Hindlimb muscle (tissue), 1 donor: ENCODE measurements at places on chromosomes 5 and 9.

DNA sequence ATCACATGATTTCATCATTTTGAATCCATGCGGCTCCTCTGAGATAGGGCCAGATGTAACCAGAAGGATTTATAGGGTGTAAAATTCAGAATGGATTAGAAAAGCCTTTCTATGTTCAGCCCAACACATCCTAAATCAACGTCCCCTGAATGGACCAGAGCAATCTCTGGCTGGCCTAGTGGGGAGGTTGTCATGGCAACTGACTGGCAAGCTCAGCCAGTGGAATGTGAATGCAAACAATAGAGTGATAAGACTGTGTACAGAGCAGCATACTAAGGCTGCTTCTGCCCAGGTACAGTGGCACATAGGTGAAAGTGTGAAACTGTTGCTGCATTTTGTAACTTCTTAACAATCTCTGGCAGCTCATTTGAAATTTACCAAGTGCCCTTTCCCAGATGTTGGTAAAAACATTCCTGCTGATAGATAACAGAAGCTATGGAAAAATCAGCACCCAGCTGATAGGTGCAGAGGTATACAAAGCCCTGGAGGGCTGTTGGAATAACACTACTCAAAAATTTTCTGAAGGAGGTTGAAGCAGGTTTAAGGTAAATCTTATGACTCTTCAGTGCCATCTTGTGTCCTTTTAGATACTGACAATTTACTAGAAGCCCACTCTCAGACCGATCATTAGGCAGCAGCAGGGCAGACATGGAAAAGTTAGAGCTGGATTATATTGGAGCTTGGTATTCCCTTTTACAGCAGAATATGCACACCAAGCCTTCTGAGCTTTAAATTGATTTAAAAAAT lies 267.2 kb downstream of the RAB3C start:
- DNase-seq = peak; percentile 37

- no peak for DNase-seq
These were observed 85.6 kb downstream of the ROR2 start for GRCh38 chr9:91864380-91864779.

DNA sequence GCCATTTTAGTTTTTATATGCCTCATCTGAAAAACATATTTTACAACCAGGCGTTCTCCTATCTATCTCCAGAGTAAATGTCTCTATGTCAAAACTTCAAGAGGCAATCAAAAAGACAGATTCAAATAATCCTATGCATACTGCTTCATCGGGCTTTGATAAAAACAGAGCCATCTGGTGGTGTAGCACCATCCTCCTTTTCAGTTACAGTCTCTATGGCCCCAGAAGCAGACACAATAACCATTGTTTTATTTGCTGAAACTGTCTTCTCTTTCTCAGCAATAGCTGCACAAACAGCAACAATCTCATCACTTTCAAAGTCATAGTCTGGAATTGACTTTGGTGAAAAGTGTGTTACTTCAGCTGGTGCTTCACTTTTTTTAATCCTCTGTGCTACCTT lies 36.3 kb downstream of the PTGER4 start:
- DNase-seq = no peak

- no peak for DNase-seq
These were observed 53.7 kb downstream of the MARCHF3 start for GRCh38 chr5:126976520-126977172.

- no peak for DNase-seq
These were observed 21.0 kb downstream of the RMI1 start for GRCh38 chr9:84001621-84002020.

- no peak for DNase-seq
These were observed 11.2 kb upstream of the MRNIP start for GRCh38 chr5:179869641-179870402.

GRCh38 chr5:134093351-134093750 lies 21.1 kb upstream of the TCF7 start:
- no peak for DNase-seq

DNA sequence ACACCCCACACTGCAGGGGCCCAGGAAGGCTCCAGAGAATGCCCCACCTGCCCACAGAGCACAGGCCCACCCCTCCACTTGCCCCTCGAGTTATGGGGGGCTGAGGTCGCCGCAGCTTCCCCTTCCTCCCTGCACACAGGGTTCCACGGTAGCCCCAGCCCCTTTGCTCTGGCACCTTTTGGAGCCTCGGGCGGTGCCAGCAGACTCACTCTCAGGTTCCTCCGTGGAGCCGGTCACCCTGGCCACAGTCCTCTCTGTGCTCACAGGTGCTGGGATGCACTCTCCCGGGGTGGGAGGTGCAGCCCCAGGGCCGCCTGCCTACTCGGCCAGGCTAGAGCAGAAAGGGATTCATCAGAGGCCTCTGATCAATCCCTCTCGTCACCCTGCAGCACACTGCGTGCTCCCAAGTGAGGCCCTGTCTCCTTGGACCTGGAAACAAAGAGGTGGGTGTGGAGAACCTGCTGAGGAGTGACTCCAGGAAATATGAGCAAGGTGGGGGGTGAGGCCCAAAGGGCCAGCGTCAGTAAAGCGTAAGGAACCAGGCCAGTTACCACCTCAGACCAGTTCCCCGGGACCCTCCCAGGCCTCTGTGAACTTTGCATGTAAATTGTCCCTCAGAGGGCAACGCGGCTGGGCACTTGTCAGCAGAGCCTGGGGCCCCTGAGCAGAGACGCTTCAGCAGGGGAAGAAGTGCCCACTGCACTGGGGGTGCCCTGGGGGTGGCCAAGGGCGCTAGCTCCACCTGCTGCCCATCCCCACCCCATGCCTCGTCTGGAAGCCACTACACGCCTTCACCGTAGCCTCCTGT lies 167.8 kb downstream of the OLFM1 start:
- DNase-seq = no peak

- no peak for DNase-seq
These were observed 276.8 kb downstream of the ADAMTS6 start for GRCh38 chr5:65204966-65205365.

- peak; percentile 39 for DNase-seq
These were observed 164.5 kb upstream of the PHYKPL start for GRCh38 chr5:178396796-178397720.

DNA sequence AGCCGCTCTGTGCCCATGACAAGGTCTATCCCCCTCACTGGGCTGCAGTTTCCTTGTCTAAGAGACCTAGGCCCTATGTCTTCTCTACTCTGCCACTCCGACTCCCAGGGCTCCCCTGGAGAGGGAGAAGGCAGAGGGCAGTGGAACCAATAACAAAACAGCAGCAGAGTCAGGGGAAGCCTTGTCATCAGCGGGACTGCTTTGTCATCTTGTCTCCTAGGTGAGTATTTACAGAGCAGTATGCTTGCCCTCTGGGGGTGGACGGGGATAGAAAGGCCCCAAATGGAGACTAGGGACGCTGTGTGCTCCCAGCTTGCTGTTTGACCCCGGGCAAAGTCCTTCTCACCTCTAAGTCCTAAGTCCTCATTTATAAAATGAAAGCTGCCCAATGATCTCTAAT lies 318.5 kb downstream of the CDK5RAP2 start:
- DNase-seq = no peak

DNA sequence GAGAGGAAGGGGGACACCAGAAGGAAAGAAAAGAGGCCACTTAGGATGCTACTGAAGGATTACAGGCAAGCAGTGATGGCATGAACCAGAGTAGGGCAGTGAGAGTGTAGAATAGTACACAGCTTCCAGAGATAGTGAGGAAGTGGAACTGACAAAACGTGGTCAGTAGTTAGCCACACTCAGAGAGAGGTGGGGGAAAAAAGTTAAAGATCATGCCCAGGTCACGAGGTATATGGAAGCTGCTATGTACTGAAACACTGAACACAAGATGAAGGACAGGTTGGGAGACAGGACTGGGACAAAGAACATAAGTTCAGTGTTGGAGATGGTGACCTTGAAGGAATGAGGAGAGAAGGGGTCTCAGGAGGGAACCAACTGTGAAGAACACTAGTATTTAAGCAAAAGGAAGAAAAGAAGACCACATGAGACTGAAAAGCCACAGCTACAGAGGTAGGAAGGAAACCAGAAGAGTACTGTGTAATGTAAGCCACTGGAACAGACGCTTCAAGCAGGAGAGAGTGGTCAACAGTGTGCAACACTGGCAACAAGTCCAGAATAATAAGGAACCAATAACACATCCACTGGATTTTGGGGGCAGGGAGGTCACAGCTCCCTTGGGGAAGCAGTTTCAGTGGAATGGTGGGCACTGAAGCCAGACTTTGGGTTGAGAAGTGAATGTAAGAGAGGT lies 45.5 kb downstream of the ELL2 start:
- no peak for DNase-seq

- DNase-seq = no peak
These were observed 25.0 kb downstream of the LPAR1 start for GRCh38 chr9:111013250-111013649.

DNA sequence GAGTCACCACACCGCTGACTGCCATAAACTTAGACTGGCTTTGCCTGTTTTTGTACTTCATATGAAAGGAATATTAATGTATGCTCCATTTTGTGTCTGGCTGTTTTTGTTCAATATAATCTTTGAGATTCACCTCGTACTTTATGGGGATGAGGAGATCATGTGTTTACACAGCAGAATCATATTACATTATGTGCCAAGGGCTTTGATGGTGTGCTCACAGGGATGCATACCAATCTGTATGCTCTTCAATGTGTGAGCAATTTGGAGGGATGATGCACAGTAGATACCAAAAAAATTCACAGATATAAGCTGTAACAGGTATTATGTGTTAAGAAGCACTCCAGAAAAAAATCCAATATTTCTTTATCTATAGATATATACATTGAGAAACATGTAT lies 113.7 kb downstream of the GABRB2 start:
- DNase-seq = no peak

- no peak for DNase-seq
These were observed 33.3 kb downstream of the EXOC3 start for GRCh38 chr5:476102-476813.

GRCh38 chr5:96067251-96067650 lies 105.6 kb upstream of the ELL2 start:
- no peak for DNase-seq

DNA sequence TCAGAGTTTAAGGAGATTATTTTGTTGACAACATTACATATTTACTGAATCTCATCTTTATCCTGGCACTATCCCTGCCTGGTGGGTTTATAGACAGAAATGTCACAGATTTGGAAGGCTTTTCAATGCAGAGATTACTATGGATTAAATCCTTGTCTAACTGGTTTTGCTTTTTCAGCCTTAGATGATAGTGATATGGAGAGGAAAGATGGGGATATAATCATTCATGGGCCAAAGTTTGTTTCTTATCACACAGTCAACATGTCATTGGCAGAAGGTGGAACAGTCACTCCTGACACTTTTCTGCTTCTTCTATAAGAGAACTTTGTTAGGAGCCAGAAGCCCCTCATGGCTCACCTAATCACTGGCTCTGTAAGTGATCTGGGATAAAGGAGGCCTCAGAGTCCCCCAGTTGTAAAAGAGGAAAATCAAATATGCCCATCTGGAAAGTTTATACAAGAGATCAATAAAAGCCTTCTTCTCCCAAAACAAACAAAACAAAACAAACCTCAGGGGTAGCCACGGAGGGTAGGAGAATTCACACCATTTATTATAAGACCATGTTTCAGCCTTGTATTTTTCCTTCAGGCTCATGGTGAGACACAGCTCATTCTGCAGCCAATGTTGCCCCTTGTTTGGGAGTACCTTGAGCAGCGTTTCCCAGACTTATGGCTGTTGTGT lies 101.2 kb downstream of the PCSK1 start:
- DNase-seq = no peak

DNA sequence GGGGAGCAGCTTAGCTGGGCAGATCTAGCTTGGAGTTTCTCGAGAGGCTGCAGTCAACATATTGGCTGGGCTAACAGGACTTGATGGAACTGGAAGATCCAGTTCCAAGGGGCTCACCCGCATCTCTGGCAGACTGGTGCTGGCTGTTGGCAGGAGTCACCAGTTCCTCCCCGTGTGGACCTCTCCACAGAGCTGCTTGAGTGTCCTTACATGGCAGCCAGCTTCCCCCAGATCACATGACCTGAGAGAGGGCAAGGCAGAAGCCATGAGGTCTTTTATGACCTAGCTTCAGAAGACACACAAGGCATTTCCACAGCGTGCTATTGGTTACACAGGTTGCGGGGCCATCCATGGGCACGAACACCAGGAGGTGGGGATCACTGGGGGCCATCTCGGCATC lies 26.4 kb upstream of the RXRA start:
- DNase-seq = no peak

DNA sequence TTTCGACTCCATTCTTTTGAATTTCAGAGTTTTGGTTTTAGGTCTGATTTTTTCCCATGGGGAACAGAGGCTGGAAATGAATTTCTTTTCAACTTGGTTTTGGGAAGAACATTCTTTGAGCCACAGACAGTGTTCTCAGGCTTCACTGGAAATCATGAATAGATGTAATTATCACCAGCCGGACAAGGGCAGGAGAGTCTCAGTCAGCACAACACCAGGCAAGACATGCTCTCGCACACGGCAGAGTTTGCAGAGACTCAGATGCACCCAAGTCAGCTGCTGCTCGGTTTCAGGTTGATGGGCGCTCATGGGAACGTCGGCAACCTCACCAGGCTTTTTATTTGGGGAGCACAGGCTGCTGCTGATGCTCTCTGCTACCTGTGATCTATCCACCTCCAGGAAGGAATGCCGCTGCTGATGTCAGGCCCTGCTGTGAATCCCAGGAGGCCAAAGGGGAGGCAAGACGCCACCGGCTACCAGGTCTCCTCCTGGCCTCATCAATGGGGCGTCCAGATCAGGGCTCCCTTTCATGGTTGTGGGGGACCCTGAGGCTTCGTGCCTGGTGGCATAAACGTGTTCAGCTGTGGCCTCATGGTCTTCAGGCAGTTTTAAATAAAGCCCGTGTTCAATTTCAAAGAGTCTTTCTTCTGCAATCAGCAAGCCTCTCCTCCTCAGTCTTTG lies 332.3 kb upstream of the IRX4 start:
- no peak for DNase-seq

DNA sequence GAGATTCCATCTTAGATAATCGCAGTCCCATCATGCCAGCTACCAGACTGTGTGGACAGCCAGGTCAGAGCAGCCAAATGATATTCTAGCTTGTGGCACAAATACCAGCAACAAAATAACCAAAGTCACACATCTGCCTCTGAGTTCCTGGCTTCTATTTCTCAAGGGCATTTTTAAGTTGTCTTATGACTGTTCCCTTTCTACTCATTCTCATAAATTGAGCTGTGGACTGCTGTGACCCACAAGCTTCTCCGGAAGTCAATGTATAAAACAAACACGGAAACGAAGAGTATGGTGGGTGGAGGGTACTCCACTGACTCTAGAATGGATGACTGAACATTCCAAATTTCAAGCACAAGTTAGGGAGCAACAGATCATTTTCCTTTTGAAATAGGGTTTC lies 43.9 kb downstream of the PDCD1LG2 start:
- no peak for DNase-seq

- peak; percentile 48 for DNase-seq
These were observed 39.6 kb upstream of the IDNK start for GRCh38 chr9:83583151-83584014.

GRCh38 chr9:129455151-129455995 lies 165.5 kb downstream of the C9orf50 start:
- no peak for DNase-seq
